ENCODE measurements at places on chromosomes 6 and 20.
A peak's percentile ranks its signal among the peaks of the same experiment; 100 is the strongest.

DNA sequence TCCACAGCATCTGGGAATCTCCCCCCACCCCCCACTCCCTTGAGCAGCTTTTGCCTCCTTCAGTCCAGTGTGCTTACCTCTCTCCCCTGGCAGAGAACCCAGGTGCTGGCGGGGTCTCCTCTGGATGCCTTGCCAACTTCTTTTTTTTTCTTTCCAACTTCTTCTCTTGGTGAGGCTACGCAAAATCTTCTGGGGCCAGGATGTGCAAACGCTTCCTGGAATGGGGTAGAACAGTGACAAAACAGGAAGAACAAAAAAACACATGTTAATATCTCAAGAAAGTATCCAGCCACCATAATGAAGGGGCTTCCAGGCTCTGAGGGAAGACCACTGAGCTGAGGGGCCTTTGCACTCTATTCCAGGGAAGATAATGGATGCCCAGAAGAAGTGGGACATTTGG is 53.9 kb upstream of the DDR1 start:
- no peak for DNase-seq

DNA sequence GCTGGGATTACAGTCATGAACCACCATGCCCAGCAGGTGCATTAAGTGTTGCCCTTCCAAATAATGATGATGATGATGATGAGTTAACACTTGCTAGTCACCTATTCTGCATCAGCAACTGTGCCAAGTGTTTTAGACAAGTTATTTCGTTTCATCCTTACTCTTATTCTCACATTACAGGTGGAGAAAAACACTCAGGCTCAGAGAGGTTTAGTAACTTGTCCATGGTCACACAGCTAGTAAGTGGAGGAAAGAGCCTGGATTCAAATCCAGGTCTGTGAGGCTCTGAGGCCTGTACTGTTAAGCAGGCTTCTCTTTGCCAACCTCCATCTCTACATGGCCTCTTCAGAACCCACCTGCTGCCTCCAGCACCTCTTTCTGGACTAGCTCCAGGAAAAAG is 70.8 kb downstream of the MDGA1 start:
- DNase-seq, result no peak

DNA sequence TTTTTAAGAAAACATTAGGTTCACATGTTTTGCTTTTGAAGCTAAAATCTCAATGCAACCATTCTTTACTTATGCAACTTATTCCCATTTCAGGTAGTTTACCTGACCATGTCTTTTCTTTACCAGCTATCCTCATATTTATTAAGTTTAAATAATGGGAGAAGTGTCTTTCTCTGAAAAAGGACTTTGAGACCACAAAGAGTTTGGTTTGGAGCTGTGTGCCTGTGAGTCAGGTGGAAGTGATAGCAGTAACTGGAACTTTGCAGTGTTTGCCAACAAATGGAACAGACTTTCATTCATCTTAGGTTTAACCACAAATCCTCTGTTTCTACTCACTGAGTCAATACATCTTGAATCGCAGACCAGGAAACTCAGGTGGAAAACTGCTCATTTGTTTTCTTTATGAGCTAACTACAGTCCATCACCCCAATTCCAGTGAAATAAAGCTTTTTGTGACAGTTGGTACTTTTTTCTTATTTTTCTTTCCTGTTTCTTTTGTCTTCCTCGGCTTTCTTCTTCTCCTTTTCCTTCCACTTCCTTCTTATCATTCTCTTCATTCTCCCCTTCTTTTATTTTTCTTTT is 148.3 kb upstream of the RIN2 start:
- no peak for DNase-seq

DNA sequence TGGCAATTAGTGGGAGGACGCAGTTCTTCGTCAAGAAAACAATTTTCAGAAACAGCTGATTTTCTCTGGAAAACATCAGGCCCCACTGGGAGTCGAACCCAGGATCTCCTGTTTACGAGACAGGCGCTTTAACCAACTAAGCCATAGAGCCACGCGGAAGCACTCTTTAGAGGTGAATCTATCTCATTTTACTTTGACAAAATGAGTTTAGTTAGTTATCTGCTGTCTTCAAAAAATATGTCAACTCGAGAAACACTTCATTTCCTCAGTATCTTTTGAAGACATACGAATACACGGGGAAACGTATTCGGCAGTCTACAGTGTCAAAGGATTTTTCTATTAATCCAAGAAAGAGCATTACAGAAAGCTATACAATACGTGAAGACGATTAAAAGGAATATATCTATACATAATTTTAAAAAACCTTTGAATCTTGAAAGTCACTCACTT is 26.7 kb downstream of the GPX6 start:
- DNase-seq, result peak; percentile 43

DNA sequence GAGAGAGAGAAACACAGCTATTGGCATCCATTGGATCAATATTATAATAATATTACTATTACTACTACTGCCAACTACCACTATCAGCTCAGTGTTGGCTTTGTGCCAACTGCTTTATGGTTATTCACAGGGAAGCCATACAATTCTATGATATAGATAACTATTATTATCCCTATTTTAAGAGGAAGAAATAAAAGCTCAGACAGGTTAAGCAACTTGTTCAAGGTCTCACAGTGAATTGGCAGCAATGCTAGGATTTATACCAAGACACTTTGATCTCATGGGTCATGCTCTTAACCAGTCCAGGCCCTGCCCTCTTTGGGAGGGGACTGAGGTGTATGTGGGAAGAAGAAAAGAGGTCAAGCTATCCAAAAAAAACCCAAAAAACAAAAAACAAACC is 82.0 kb upstream of the TRAF3IP2 start:
- no peak for DNase-seq

DNA sequence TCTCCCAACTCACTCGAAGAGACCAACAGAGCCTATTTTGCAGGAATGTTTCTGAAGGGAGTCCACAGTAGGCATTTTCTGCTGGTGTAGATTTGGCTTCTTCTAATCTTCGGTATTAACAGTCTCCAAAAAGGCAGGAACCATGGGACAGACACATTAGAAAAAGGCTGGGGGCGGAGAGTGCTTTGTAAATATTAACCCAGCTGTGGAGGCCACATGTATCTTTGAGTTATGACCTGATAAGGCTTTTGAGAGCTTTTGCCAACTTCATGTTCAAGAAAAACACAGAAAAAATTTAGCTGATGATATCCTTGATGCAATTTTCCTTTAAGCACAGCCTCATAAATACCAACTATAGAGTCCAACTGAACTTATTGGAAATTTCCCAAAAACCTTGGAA is 119.4 kb upstream of the TSHZ2 start:
- no peak for DNase-seq

DNA sequence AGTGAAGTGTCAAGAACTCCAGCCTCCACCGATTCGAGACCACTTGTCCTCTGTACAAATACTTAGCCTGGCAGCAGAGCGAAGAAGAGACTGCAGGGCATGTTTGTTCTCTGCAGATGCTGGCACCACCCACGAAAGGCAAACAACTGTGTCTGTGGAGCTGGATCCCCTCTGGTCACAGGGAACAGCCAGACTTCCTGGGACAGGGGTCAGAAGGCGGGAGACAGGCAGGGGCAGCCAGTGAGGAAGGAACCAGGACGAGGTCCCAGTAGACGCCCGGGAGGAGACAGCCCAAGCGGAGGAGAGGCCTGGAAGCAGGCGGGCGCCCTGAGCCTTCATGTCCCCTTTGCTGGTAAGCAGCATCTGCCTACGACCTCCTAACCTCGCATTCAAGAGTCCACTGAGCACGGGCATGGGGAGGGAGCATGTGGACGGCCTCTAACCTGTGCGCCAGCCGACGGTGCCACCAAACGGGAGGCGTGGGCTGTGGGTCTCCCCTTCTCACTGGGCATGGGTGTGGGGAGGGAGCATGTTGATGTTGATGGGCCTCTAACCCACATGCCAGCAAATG is 265.5 kb downstream of the DLL1 start:
- no peak for DNase-seq

DNA sequence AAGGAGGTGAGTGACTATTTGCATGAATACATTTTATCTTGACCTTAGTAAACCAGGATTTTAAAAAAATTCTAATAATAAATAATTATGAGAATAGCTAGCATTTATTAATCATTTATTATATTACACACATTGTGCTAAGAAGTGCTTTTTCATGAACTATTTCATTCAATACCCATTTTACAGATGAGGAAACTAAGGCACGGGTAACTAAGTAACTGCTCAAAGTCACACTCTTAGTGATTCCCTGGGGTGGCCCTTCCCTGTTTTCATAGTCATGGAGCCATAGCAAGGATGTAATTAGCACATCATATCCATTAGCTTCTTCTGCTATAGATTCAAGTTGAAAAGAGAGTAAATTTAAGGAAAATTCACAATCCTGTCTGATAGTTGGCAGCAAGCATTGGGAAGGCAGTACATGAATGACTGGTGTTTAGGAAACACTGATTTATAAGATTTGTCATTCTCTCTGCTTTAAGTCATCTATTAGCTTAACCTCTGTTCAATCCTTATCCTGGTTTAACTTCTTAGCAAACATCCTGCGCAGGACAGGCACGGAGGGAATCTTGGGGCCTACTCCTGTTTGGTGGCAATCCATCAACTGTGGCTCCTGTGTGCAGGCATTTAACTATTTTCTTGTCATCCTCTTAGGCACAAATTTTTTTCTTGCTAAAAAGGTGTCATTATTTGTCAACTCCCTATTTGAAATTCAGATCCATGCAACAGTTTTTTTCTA is 68.3 kb downstream of the RIN2 start:
- no peak for DNase-seq

GRCh38 chr6:125220712-125221111 is 67.1 kb downstream of the TPD52L1 start:
- no peak for DNase-seq

- DNase-seq, result no peak
These were observed 157.5 kb upstream of the PMEPA1 start for GRCh38 chr20:57867181-57867803.

- no peak for DNase-seq
These were observed 124.3 kb downstream of the GRM1 start for GRCh38 chr6:146153040-146153758.

- peak; percentile 78 for DNase-seq
These were observed 122.6 kb downstream of the GPX5 start for GRCh38 chr6:28648035-28648877.

- DNase-seq, result no peak
These were observed 35.0 kb downstream of the LMBRD1 start for GRCh38 chr6:69761853-69762252.

- peak; percentile 39 for DNase-seq
These were observed 46.6 kb downstream of the MOXD1 start for GRCh38 chr6:132354517-132355167.

GRCh38 chr20:37714978-37715672 is 21.3 kb downstream of the CTNNBL1 start:
- no peak for DNase-seq

DNA sequence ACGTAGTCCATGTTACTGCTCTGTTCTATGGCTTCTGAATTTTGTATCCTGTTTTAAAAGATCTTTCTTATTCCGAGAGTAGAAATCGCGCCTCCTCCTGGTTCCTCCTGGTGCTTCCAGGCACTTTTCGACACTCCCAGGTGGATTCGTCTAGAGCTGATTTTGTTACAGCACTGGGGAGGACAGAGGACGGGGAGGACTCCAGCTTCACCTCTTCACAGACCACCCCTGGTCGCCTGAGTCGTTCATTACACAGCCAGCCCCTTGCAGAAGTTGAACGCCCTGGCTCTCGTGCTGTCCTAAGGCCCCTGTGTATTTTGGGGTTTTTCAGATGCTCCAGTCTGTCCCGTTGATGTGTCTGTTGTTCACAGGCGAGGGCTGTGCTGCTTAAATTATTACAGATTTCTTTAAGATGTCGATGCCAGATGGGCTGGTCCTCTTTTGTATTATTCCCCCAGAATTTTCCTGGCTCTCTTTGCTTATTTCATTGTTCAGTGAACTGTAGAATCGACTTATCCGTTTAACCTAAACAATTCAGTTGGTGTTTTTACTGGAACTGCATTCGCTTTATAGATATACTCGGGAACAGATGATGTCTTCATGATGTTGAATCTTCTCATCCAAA is 30.5 kb downstream of the COL20A1 start:
- no peak for DNase-seq

GRCh38 chr6:81194374-81194773 is 558.1 kb downstream of the TENT5A start:
- DNase-seq, result no peak

GRCh38 chr6:167470101-167470835 is 145.4 kb downstream of the TTLL2 start:
- DNase-seq, result no peak

DNA sequence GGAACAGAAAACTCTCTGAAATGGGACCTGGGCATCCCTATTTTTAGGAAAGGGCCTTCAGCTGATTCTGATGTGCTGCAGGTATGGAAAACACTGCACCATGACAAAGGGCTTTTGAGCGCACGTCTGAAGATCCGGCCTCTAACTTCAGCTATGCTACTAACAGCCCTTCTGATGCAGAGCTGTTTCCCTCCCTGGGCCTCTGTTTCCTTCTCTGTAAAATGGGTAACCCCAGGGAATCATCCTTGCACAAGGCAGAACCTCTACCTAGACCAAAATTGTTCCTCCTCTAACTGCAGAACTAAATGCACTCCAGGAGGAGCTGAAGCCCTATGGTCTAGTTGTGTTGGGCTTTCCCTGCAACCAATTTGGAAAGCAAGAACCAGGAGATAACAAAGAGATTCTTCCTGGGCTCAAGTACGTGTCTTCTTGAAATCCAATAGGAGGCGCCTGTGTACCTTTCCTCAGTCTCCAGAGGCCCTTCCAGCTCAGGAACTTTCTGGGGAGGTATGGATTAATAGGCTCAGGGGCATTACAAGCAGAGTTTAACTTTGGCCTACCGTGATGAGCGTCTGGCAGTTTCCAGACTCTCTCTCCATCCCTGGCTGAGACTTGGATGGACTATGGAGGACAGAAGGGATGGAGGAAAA is 5.9 kb downstream of the GPX5 start:
- DNase-seq, result no peak

GRCh38 chr20:34549291-34549928 is 9.1 kb upstream of the MAP1LC3A start:
- DNase-seq, result no peak

GRCh38 chr6:156613996-156614395 is 163.2 kb upstream of the ARID1B start:
- no peak for DNase-seq

DNA sequence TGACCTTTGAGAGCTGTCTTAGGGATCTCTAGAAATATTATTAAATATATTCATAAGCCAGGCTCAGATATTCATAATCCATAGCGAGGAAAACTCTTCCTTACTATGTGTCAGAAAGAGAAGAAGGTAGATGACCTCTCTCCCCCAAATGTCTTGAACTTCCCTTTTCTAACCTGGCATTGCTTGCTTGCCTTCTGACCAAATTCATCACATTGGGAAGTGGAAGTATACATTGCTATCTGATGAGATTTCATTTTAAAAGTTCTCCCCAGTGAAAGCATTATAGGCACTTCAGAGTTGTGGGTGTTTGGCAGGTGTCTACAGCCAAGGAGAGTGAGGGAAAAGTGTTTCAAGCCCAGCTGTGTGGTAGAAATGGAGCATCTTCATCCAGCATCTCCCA is 197.3 kb downstream of the ZFAND3 start:
- DNase-seq, result no peak

- no peak for DNase-seq
These were observed 672.2 kb downstream of the PRKN start for GRCh38 chr6:162055365-162055764.
